Esophagus squamous epithelium (tissue), 5 donors: ENCODE measurements at places on chromosomes 7 and 10.

DNA sequence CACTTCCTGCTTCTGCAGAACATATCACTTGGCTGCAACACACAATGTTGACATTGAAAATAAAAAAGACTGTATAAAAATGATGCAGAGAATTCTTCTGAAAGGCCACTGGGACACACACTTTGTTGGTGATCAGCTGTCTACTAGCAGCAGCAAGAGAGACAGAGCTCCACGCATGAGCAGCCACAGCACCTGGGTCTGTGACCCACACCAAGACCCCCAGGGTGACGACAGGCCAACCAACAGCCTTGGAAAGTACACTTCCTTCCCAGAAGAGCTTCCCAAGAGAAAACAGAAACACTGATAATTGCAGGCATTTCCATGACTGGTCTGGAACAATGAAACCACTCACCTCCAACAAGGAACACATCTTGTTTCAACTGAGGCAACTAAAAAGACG is 239.0 kb downstream of the DIP2C start:
- DNase-seq = no peak

DNA sequence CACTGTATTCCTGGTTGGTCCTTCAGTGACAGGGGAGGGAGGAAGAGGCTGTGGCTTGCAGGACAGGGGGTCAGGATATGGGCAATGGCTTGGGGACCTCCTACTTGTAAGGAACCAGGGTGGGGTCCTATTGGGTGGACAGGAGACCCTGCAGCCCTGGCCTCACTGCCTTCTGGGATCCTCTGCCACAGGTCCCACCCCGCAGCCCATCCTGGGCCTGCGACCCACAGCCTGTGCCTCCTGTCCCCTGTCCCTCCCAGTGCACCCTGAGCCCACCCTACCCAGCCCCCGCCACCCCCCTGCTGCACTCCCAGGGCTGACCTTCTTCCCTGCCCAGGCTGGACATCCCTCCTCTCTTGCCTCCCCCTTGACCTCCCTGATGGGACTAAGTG is 58.7 kb upstream of the MYL10 start:
- DNase-seq = no peak

DNA sequence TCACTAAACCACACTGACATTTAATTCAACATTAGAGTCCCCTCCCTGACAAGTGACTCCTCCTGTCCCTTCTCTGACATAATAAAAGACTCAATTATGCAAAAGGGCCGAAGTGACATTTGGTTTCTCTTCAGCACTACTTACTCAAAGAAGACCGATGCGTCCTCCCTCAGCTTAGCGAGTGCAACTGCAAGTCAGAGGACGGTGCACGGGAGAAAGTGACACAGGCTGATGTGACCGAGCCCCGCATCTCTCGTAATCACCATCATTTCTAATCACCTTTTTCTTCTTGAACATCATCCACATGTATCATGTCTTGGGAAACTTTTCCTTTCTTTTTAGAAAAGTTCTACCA is 155.7 kb downstream of the TCERG1L start:
- DNase-seq = no peak

DNA sequence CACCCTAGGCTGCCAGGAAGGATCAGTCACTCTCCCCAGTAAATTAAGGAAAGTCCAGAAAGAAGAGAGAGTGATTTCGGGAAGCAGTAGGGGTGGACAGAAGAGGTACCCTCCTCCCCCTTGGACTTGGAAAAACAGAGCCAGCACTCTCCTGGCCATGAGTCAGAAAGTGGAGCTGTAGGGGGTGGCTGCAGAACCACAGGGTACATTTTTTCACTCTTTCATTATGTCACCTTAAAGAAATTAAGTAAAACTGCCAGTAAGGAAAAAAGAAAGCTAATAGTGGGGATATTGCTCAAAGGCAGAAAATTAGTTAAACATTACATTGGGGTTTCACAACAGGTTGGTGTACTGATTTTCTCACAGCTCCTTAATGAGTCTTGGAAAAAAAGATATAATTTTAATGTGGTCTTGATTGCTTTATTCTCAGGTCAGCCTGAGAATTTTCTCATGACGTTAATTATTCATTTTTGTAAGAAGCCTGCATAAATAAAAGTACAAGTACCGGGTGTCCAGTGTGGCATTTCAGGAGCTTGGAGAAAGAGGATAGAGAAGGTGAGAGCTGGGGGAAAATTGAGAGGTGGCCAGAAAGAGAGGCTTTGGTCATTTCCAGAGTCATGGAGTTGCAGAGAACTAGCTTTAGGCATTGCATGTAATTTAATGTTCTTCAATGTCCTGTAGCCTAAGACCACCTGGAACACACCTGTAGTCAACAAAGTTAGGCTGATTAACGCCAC is 23.2 kb upstream of the AOAH start:
- no peak for DNase-seq

- no peak for DNase-seq
Observed at GRCh38 chr10:127734753-127735152, 2.2 kb upstream of the FOXI2 start.

- no peak for DNase-seq
Observed at GRCh38 chr10:69228151-69228550, 8.0 kb downstream of the HKDC1 start.

DNA sequence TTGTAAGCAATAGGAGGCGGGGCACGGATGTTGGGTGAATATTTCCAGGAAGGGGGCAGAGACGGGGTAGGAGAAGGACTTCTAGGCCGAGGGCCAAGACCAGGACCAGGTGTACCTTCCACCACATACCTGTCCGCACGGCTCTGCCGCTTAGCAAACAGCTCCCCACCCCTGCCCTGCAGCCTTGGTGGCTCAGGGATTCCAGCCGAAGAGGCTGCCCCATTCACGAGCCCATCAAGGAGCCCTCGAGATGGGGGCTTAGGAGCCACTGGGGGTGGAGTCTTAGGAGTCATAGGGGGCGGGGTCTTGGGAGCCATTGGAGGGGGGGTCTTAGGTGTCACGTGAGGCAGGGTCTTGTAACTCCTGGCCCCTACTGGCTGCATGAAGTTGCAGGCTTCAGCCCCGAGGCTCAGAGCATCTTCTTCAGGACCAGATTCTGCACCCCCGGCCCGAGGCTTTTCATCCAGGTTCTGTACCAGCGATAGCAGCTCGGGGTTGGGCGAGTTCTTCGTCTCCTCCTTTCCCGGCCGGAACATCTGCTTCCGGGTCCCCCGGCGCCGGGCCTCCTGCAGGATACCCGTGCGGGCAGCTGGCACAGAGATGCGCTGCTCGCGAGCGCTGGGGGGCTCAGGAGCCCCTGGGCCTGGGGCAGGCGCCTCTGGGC is 6.1 kb upstream of the MYOZ1 start:
- no peak for DNase-seq

GRCh38 chr10:44042075-44042770 is 342.7 kb downstream of the CXCL12 start:
- no peak for DNase-seq

- DNase-seq = no peak
Observed at GRCh38 chr7:44378744-44379143, 53.4 kb upstream of the CAMK2B start.

DNA sequence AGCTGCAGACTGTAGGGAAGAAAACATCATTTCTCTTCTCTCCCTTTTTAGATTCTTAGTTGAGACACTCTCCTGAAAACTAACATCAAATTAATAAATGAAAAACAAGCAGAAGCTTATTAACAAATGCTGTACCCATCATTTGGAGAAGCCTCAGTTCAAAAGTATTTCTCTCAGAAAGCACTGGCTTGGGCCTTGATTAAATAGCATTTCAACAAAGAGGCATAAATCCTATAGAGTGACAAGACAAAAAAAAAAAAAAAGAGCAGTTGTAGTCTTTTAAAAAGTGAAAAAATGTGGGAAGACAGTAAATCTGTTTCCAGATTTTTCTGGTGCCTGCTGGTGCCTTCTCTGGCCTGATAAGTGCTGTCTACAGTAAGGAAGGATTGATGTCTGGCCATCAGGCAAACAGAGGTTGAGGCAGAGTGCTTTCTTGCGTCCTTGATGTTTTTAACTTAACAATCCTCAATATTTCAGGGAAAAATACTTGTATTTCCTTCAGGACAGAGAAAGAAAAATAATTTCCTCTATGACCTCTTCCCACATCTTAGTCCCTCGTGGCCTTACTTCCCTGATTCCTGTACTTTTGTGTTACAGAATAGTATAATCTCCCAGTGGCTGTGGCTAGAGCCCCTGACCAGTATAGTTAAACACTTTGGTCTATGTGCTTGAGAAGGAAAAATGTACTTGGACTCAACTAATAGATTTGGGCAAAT is 300.5 kb downstream of the HGF start:
- DNase-seq = no peak

DNA sequence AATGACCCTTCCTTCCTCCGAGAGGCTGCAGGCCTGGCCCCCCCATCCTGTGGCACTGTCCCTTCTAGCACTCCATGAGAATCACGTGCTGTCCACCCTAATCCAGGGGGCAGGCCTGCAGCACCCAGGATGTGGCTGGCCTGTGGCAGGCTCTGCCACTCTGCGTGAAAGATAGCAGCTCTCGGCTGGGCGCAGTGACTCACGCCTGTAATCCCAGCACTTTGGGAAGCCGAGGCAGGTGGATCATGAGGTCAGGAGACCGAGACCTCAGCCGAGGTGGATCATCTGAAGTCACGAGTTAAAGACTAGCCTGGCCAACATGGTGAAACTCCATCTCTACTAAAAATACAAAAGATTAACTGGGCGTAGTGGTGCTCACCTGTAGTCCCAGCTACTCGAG is 18.9 kb upstream of the LFNG start:
- DNase-seq = no peak

DNA sequence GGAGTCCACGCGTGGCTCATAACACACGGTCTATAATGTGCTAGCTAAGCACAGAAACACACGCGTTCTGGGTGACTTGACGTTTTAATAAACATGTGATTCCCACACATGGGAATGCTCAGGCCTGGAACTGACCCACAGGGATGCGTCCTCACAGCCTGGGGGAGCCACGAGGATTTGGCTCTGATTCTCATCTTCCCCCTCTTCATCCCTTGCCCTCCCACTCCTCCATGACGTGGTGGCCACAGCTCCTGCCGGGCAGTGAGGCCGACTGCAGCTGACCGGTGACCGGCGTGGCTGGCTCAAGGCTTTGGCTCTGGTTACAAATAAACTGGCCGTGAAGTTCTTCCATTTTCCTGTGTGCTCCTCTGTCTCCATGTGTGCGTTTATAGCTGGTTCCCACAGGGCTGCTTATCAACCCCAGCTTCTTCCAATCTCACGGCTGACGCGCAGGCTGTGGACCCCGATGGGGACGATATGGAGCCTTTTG is 40.9 kb upstream of the KLF6 start:
- no peak for DNase-seq

DNA sequence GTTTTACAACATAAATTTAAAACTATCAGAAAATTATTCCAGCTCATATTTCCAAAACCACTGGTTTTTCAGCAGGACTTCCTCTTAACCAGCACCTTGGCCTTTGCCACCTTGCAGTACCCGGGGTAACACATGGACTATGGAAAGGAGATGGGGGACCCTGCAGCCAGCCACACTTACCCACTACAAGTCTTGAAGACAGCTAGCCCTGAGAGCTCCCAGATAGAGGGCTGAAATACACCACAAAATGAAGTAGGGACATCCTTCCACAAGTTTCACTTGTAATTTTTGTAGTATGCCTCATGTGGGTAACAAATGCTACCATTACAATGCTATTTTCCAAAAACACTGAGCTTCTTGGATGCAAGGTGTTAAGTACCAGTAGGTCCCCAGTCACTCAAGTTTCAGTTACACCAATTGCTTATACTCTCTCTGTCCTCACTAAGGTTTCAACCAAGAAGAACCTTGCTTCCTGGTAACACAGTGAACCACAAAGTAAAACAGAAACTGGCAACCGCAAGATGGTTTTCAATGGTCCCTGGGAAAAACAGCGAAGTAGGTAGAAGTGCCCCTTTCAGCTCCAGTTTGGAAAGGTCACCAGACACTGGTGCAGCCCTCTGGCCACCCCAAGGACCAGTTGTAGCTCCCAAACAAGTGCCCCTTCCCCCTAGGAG is 110.9 kb downstream of the SGMS1 start:
- no peak for DNase-seq

- DNase-seq = no peak
Observed at GRCh38 chr7:128119036-128119435, 87.8 kb upstream of the LRRC4 start.

DNA sequence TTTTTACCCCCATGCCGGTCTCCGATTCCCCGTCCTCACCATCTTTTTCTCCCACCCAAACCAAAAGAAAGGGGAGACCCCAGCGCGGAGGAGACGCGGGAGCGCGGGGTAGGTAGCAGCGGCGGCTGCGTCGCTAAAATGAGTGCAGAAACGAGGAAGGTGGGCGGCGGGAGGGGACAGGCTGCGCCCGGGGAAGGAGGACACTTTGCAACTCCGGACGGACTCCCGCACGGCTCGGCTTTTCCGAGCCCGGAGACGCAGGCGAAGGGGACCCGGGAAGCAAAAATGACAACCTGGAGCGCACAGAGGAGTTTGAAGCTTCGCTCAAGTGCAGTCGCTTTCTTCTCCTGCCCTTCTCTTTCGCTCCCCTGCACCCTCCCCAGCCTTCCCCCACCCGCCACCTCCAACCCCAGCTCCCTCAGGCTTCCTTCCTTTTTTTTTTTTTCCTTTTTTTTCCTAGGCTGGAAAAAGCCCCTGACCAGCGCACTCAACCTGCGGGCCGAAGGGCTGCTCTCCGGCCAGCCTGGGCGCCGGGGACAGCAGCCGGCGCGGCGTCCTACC is 453 bp downstream of the SFMBT2 start:
- no peak for DNase-seq

DNA sequence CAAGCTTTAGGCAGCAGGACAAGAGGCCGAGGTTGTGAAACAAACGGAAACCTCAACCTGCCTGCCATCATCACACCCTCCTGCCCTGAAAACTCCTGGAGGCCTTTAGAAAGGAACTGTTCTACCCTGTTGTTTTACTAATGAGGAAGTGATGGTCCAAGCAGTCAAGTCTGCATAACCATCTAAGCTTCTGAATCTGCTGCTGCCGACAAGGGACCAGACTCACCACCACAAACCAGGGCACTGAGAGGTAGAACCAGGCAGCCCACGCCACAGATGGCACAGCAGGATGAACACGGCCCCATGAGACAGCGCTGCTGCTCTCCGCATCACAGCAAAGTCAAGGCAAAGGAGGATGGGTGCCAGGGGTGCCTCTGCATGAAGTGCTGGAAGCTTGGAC is 209.4 kb downstream of the CELF2 start:
- no peak for DNase-seq

DNA sequence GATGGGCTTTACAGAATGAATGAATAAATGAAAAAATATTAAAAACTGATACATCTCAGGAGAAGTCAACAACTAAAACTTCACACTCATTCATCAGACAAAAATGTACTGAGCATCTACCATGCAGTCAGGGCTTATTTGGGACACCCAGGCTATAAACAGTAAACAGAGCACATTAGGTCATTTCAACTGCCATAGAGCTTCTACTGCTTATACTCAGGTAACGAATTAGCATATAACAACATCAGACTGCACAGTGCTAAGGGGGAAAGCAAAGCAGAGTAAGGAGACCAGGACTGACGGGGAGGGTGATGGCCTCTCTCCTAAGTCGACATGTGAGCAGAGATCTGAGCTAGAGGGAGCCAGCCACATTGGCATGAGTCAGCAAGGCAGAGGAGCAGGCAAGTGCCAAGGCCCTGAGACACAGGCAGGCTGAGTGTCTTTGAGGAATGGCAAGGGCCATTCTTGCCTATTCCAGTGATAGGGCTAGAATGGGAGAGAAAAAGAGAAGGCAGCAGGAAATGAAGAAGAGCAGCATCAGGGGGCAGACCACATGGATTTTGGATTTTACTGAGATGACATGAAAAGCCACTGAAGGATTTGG is 528.9 kb downstream of the PARD3 start:
- DNase-seq = no peak

- no peak for DNase-seq
Observed at GRCh38 chr10:47282005-47282656, 17.9 kb upstream of the GDF10 start.
